ENCODE measurements at places on chromosomes 11 and 22. TPM values are rescaled to one million over a fixed set of nuclear protein-coding genes. Genes with fewer than 3 reads are reported as not detected.

The LMNTD2 gene
- under 0.01 TPM for total RNA-seq

The OR5I1 gene
- total RNA-seq = not detected

The KDELR3 gene
- 88.6 TPM for total RNA-seq

The SCGB2A2 gene
- total RNA-seq = not detected

The FAM180B gene
- not detected for total RNA-seq

The CTTN gene
- total RNA-seq = 270 TPM

The TRIM49B gene
- total RNA-seq = not detected

The RAD9A gene
- total RNA-seq = 7.6 TPM

All from subcutaneous preadipocyte (primary cell).